Left renal cortex interstitium (tissue), 4 donors: ENCODE measurements at places on chromosomes 1 and 21.

- no peak for DNase-seq
Observed at GRCh38 chr1:31122101-31122735, 56.7 kb upstream of the PUM1 start.

DNA sequence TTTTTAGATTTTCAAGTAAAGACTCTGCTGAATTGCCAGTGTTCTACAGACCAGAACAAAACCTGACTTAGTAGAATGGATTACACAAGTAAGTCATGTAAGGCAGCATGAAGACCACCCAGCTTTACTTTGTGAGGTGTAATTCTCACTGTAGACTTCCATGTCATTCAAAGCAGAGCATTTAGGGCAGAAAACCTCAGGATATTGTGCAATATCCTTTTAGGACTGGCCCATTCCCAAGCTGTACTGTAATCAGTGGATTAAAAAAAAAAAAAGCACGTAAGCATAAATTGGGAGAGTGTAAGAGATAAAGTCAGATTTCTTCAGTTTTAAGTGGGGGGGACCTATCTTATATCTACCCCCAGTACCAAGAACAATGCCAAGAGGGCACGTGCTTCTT lies 380.5 kb upstream of the PRMT6 start:
- DNase-seq = no peak

- no peak for DNase-seq
Observed at GRCh38 chr1:226798427-226799411, 59.6 kb upstream of the ITPKB start.

GRCh38 chr1:162905174-162906158 lies 44.5 kb upstream of the CCDC190 start:
- DNase-seq = no peak

DNA sequence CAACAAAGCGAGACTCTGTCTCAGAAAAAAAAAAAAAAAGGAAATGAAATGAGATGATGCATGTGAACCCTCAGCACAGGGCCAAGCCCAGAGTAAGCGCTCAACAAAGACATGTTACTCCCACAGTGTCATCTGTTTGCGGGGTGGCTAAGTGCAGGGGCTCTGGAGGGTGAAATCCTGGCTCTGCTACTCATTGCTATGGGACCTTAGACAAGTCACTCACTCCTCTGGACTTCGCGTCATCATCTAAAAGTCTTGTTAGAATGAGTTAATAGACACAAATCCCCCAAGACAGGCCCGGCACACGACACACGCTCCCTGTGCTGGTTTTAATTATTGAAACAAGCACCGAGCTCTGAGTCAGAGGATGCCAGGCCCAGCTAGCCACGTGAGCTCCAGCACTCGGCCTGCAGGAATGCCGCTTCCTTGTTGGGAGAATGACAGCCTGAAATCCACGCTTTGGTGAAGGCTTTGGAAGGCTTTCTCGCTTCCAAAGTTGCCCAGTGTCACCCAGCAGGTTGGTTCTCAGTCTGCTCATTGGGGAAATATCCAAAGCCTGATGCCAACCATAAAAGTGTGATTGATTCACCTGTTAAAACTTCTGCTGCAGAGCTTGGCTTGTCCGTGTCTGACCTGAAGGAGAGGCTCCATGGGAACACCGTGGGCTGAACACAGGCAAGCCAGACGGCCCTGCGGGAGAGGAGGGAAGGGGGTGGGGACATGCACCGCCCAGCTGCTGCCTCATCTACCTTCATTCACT lies 36.7 kb upstream of the TARDBP start:
- DNase-seq = no peak

- DNase-seq = no peak
Observed at GRCh38 chr1:20733360-20733975, 965 bp upstream of the SH2D5 start.

DNA sequence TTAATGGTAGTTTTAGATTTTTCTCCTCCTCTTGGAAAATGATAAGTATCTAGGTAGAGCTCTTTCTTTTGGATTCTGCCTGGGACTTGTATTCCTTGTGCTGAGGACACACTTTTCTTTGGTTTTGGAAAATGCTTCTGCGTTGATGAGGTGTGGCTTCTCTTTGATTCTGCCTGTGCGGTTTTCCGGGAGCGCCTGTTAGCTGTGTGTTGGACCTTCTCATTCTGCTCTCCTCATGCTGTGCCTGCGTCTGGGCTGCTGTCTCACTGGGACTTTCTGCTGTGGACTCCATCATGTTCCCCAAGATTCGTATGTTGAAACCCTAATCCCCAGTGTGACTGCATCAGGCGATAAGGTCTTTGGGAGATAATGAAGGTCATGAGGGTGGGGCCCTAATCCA lies 21.0 kb downstream of the C1orf174 start:
- no peak for DNase-seq

- DNase-seq = no peak
Observed at GRCh38 chr21:8990326-8991087, 1530.9 kb upstream of the TPTE start.

GRCh38 chr1:243921111-243921510 lies 71.1 kb upstream of the AKT3 start:
- no peak for DNase-seq

- DNase-seq = no peak
Observed at GRCh38 chr1:163315773-163316374, 5.9 kb upstream of the NUF2 start.

DNA sequence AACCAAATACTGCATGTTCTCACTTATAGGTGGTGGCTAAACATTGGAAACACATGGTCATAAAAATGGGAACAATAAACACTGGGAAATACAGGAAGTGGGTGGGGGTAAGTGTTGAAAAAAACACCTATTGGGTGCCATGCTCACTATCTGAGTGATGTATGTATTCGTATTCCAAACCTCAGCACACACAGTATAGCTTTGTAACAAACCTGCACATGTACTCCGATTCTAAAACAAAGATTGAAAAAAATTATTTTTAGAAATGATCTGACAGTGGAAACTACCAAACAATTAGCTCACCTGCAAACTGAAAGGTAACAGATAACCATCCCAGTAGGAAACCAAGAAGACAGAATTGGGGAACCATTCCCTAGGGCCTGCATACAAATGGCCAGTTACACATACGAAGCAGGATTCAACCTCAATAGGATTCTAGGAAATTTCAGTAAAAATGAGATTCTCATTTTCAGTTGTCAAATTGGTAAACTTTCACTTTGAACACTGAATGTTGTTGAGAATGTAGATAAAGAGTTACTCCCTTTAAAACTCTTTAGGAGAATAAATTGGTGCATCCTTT lies 88.1 kb upstream of the LRRC8D start:
- DNase-seq = no peak

DNA sequence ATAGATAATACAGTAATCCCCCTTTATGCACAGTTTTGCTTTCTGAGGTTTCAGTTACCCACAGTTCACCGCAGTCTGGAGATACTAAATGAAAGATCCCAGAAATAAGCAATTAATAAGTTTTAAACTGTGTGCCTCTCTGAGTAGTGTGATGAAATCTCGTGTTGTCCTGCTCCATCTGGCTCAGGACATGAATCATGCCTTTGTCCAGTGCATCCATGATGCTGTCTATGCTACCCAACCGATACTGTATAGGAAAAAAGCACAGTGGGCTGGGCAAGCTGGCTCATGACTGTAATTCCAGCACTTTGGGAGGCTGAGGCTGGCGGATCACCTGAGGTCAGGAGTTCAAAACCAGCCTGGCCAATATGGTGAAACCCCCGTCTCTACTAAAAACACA lies 85.0 kb upstream of the SLC2A1 start:
- DNase-seq = no peak

GRCh38 chr1:79554688-79555087 lies 548.2 kb upstream of the ADGRL4 start:
- no peak for DNase-seq

DNA sequence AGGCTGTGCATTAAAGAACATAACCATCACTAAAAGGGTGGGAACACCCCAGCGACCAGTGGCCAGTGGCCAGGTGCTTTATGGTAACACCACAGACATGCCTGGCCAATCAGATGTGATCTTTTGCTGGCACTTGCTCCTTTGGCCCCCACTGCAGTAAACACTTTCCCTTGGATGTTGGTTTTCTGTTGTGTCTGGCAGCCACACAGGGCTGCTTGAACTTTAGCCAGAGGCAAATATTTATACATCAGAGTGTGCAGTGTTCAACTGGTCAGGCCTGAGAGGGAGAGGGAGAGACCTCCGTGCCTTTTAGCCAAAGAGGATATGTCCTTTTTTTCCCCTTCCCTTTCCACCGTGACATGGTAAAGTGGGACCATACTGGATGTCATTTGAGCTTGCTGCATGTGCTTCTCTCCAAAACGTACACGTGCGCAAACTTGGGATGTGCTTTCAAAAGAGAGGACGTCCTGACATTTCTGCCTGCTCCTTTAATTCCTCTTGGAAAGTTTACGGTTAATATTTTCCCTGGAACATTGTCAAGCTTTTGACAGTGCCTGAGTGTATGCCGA lies 101.2 kb downstream of the NFIA start:
- peak; percentile 47 for DNase-seq

GRCh38 chr1:156128654-156129597 lies 14.4 kb downstream of the LMNA start:
- no peak for DNase-seq

DNA sequence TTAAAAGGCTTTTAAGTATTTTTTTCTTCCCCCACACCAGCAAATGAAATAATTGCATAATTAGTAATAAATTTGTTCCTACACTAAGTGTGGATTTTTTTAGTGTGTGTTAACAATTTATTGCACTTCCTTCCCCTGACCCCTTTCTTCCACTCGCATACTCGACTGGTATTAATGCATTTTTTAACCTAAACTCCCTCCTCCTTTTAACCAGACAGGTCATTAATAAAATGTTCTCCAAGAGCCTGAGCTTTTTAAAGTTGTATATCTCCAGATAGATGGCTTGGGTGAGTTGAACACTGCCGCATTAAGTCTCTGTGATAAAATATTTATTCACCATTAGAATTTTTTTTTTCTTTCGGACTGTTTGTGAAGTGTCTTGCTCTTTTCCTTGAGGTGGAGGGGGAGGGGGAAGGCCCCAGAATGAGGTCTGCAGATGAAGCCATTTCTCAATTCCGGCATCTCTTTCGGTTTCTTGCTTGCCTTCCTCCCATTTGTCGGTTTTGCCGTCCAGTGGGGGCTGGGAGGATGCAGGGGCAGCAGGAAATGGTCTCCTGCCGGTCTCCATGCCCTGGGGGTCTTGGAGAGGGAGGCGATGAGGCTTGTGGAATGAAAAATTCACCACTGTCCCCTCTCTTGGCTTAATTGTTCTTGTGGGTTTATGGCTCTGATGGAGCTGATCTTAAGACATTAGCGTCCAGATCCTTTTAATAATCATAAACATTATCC lies 64.1 kb upstream of the ACTL8 start:
- no peak for DNase-seq

GRCh38 chr1:228207381-228207810 lies 448 bp upstream of the OBSCN start:
- DNase-seq = no peak
